HuH-7.5 (cell line): ENCODE measurements at places on chromosomes 5 and 9.

- DNase-seq = no peak
Measured at GRCh38 chr5:173627860-173628392, 11.5 kb upstream of the BOD1 start.

DNA sequence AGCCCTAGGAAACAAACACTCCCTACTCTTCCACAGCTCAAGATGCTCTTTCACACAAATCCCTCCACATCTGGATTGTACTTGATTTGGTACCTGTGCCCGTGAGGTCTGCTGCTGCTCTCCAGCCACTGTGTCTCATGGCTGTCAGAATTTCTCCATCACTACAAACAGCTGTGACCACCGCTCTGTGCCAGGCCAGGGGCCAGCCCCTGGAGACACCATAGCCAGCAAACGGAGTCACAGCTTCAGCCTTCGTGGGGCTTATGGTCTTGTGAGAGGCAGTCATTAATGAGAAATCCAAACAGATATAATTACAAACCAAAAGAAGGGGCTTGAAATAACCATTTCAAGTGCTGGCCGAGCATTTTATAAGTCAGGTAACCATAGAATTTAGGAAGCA lies 43.6 kb downstream of the ADAM19 start:
- DNase-seq = no peak

DNA sequence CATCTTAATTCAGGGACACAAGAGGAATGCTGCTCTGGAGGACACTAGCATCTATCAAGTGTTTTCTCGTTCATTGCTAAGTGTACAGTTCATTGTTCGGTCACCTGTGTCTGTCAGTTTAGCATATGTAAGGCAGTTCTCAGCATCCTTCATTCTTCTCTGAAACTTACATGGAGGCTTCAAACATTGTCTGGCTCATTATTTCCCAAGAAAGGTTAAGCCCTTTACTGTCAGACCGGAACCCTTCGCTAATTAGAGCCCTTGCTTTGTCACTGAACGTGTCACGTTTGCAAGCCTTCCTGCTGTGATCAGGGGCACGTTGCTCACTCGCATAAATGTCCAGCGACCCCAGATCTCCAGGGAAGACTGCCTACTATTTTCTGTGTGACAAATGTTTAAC lies 62.3 kb upstream of the RIOK2 start:
- DNase-seq = no peak

DNA sequence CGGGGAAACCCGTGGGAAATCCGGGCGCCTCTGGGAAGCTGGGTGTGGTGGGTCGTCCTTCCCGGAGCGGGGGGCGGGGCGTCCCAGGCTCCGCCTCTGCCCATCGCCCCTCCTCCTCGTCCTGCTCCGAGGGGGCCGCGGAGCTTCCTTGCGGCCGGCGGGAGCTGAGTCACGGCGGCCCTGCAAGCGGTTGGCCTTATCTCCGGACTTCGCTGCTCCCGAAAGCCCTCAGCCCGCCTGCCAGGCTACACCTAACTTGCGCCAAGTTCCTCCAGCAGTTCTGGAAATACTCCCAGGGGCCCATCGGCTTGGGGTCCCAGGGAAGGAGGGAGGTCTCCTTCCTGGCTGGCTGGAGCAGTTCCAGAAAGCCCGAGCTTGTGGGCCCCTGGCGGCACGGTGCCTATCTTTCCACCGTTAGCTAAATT lies 54.1 kb upstream of the CDKN2AIPNL start:
- DNase-seq = peak; percentile 79

- no peak for DNase-seq
Measured at GRCh38 chr9:136605988-136606660, 56.6 kb upstream of the EGFL7 start.

DNA sequence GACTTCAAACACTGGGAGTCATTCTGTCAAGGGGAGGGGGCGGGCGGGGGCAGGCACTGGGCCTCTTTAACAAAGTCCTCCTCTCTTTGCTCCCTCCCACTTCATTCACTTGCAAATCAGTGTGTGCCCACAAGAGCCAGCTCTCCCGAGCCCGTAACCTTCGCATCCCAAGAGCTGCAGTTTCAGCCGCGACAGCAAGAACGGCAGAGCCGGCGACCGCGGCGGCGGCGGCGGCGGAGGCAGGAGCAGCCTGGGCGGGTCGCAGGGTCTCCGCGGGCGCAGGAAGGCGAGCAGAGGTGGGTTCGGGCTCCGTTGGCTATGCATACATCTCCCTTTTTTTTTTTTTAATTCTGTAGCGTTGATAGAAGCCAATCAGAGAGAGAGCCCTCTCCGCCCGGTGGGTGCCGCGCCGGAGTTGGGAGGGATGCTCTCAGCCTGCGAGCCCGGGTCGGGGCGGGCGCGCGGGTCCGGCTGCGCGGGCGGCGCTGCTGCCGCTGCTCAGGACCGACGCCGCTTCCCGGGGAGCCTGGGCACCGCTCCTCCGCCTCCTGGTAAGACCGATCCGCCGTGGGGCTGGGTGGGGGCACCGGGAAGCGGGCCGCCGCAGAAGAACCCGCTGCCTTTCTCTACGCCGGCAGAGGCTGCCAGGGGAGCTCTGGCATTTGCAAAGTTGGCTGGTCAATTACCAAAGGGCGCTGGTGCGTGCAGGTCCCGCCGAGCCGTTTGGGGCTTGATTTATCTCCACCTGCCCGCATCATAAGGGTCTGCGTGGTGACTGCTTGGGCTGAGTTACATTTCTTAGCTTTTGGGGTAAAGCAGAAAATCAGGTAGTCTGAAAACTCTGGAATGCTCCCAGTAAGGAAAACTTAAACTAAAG lies at the start of gene CDH6:
Gene CDH6 (plus strand): TSS at position 96 of the 877 bp plus-strand sequence. CDS start 73,788 bp downstream, outside the sequence.
- DNase-seq = peak; percentile 16

- peak; percentile 44 for DNase-seq
Measured at GRCh38 chr9:121765021-121765950, 113.9 kb downstream of the DAB2IP start.

- DNase-seq = no peak
Measured at GRCh38 chr5:37834542-37835379, 5.1 kb downstream of the GDNF start.

DNA sequence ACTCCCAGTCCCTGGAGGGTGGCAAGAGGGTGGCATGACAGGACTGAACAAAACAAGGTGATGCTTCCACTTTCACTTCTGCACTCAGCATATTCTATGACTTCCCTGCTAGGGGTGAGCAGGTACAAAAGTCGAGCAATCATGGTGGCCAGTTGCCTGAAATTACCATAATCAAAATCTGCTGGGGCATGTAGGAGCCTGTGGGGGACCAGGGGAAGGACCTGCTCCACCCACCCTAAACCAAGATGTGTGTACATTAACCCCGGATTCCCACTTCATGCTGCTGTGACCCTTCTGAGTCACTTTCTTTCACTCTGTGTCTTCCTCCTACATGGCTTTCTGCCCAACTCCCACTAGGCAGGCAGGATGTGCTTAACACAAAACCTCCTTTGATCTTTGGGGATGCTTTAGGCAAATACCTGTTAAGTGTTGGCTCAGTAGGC lies 73.3 kb upstream of the PHF24 start:
- DNase-seq = no peak

- no peak for DNase-seq
Measured at GRCh38 chr5:84791730-84792129, 407.1 kb upstream of the EDIL3 start.

DNA sequence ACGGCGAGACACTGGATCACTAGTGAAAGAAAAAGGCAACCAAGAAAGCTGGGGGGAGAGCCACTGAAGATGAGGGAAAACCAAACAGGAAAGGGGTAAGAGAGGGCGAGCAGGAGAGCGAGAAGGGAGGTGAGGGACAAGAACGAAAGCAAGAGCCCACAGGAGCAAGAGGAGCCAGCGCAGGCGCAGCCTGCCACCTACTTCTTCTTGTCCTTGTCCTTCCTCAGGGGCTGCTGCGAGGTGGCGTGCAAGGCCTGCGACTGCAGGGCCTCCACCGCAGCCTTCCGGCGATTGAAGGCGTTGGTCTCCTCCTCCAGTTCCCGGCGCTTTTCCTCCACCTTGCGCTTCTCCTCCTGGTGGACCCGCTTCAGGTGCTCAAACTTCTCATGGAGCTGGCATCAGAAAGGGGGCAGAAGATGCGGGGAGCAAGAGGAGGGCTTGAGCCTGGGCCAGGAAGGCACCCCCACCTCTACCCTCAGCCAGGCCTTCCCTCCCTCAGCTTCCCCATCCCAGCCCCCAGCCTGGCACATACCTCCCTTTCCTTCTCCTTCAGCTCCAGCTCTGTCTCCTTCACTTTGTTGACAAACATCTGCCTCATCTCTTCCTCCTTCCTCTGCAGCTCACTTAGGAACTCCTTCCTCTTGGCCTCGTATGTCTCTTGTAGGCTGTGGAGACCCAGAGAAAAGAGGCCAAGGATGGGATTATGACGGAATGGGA lies 13.5 kb downstream of the CCNI2 start:
- DNase-seq = no peak

DNA sequence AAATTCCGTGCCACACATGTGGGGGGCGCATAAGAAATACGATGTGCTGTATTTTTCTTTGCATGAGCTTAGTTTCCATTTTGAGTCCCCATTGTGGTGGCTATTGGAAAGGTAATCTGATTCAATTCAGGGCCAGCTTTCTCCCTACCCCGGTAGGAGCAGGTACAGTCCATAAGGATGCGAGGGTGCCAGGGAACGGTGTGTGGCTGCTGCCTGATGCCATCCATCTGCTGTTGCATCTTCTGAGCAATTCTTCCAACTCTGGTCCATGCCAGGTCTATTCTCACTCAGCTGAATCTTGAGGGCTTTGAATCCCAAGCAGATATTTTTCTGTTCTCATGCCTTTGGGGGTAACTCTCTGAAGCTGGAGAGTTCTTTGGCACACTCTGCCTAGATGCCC lies 392.7 kb downstream of the AGTPBP1 start:
- no peak for DNase-seq

GRCh38 chr9:89526667-89527066 lies 28.8 kb upstream of the SEMA4D start:
- no peak for DNase-seq

GRCh38 chr5:32277798-32278197 lies 34.9 kb downstream of the MTMR12 start:
- DNase-seq = no peak

DNA sequence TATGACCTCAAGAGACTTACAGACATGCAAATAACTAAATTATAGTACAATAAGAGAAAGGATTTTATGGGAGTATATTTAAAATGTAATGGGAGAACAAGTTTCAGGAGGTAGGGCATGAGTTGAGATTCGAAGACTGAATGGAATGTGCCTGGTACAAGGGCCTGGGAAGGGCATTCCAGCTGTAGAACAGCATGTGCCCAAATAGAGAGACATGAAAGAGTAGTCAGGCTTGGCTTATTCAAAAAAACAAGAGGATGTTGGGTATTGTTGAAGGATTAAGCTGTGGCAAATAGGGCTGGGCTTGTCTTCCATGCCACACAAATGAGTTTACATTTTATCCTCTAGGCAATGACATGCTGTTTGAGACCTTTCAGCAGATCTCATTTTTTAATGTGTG lies 86.9 kb downstream of the FOCAD start:
- no peak for DNase-seq

GRCh38 chr5:89524785-89525184 lies 641.8 kb upstream of the MEF2C start:
- no peak for DNase-seq

DNA sequence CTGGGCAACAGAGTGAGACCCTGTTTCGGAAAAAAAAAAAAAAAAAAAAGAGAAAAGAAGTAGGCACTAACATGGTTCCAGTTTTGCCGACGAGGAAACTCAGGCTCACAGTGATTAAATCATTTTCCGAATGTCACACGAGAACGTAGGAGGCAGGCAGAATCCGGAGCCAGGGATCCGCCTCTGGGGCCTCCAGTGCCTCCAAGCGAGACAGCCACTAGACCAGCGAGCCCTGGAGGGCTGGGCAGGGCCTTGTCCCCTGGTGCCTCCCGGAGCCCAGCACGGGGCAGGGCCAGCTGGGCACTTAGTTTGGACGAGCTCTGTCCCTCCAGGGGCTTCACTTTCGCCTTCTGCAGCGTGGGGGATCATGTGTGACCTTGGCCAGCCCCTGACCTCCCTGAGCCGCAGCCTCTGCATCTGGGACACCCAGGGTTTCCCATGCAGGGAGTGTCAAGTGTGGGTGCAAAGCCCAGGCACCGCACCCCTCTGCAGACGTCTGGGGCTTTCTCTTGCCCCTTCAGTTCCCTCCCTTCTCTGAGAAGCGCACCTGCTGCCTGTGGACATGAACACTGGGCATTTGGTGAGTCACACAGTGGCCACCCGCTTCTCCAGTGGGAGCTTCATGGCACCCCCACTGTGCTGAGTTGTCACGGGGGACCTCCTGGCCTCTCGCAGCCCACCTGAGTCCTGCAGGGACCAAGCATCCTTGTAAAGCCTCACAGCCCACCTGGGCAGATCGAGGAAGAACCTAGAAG lies 80.3 kb downstream of the RXRA start:
- no peak for DNase-seq

DNA sequence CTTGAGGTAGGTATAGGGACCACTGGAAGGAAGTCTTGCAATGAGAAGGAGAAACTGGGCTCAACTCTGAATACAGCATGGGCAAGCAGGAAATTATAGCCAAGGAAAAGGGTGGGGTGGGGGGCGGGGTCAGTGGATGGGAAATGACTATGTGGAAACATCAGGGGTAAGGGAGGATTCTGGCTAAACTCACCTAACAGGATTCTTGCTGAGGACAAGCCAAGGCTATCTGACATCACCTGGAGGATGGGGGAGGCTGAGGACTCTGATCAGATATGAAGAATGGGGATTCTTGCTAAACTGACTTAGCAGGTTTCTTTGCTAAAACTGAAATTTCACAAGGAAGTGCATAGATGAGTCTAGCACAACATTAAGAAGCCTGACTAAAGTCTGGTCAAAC lies 40.8 kb downstream of the CTSL start:
- DNase-seq = peak; percentile 11

- DNase-seq = no peak
Measured at GRCh38 chr5:173878224-173878967, 9.8 kb upstream of the CPEB4 start.
